Epithelial cell of esophagus (primary cell): ENCODE measurements at places on chromosomes 11 and 22.

- DNase-seq: peak; percentile 92
Measured at GRCh38 chr22:46739094-46739870, 1.2 kb upstream of the CERK start.

DNA sequence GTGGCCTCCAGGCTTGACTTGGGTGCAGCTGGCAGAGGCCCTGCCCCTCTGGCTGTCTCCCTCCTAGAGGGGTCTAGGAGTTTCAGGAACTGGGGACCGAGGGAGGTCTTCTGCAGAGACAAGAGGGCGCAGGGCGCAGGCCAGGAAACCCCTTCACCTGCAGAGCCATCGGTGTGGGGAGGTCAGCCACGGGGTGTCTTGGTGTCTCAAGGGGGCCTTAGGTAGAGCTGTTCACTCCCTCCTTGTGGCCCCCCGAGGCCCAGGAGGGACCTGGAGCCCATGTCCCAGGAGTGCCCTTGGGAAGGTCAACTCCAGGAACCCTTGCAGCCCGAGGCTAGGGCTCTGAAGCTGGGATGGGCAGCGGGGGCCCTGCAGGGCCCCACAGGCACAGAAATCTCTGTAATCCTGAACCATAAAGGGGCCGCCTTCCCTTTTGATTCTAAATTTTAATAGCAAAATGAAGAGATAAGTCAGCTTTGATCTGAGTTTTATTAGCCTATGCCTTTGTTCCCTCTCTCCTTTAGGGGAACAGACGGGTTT, 31.4 kb upstream of the TH start:
- no peak for DNase-seq

DNA sequence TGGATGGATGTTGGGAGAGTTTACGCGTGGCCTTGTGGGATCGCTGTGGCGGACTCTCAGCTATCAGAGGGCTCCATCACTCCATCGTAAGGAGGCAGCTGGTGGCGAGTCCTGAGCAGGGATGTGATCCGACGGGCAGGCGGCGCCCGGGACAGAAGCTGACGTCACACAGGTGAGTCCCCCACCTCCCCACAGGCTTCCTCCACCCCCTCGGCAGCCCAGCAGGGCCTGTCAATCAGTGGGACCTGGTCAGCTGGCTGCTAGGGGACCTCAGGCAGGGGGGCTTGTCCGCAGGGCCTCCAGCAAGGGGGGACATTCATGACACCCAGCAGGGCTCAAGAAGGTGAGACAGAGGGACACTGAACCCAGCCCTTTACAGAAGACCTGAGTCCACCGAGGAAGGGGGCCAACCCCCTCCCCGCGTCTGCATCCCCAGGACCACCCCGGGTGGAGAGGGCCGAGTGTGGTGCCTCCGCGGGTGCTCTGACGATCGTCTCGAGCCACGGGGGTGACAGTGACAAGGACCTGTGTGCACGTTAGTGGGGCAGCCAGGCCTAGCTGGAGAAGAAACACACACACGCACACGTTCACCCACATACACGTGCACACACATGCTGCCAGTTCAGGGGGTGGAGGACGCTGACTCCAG, 7.1 kb downstream of the HRAS start:
- DNase-seq: no peak

- DNase-seq: no peak
Measured at GRCh38 chr11:8221046-8221723, 42.5 kb downstream of the LMO1 start.

DNA sequence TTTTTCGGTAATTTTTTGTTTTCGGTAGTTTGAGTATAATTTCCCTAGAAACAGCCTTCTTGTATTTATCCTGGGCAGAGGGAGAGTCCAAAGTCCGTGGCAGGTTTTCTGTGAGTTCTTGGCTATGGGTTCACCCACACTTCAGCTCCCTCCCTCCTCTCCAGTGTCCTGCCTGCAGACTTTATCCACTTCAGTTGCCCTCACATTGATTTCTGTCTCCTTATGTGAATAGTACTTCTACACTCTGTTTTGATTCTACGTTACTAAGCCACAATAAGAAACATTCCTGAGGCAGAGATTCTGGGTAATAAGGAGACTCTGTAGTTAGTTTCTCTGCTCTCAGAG, 868.6 kb downstream of the METTL15 start:
- no peak for DNase-seq

- no peak for DNase-seq
Measured at GRCh38 chr22:37267661-37268413, 14.5 kb upstream of the CYTH4 start.

DNA sequence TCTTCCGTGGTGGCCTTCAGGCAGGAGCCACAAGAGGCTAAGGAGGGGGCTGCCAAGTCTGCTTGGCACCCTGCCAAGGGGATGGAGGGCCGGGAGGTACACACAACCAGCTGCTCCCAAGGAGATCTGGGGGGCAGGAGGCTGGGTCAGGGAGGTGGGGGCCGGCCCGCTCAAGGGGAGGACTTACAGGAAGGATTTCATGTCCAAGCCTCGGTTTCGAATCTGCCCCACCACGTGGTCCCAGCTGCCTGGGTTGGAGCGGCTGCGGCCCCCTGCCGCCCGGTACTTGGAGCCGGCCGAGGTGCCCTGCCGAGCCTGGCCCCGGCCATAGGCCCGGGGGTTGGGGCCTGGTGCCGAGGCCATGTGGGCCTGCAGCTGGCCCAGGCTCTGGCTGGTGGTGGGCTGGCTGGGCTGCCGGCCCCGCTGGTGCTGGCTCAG, 33.5 kb downstream of the LRRC10B start:
- no peak for DNase-seq

- DNase-seq: no peak
Measured at GRCh38 chr11:28965819-28966218, 857.6 kb downstream of the METTL15 start.
